ENCODE measurements at places on chromosomes 1 and 21.

DNA sequence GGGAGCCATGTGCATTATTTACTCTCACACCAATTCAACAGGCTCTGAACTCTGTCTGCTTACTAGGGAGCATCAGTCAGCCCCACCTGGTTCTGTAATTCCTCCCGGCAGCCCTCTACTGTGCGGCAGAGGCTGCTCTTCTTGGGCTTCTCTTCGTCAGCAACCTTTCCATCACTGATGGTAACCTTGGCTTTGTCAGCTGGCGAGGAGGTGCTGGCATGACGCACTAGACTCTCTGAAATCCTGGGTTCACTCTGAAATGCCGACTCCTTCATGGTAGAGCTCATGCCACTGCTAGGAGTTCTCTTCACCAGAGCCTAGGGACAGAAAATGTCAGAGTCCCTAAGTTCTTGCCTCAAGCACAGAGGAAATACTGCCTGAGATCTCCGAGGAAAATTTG, 49.2 kb downstream of the UBR4 start:
- no peak for DNase-seq

DNA sequence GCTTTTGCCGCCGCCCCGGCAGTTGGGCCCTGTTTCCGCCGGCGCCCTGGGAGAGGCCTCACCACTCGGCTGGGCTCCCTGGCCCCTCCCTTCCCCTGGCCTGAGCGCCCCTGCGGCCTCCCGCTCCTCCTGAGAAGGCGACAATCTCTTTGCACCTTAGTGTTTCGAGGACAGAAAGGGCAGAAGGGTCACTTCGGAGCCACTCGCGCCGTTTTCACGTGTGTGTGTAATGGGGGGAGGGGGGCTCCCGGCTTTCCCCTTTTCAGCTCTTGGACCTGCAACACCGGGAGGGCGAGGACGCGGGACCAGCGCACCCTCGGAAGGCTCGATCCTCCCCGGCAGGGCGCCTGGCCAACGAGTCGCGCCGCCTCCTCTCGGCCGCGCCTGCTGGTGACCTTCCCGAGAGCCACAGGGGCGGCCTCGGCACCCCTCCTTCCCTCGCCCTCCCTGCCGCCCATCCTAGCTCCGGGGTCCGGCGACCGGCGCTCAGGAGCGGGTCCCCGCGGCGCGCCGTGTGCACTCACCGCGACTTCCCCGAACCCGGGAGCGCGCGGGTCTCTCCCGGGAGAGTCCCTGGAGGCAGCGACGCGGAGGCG, 432 bp upstream of the SIM2 start:
- DNase-seq: no peak

DNA sequence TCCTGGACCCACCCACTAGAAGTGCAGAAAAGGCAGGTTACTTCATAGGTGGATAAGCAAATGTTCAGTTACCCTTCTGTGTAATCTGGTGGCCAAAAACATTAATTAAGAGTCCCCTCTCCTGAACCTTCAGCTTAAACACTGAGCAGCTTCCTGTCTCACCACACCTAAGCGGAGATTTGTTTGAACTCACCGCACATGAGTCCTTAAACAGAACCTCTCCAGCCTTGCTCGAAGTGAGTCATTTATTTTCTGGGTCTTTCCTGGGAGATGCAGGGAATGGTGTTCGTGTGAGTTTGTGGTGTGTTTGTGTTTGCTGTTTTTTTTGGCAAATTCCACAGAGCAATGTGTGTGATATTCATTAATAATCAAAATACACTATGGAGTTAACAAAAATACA, 7.6 kb upstream of the FNBP1L start:
- DNase-seq: no peak

- no peak for DNase-seq
Observed at GRCh38 chr1:76291191-76291590, 216.6 kb downstream of the ST6GALNAC3 start.

- no peak for DNase-seq
Observed at GRCh38 chr1:96206451-96206850, 515.1 kb upstream of the PTBP2 start.

GRCh38 chr21:16308269-16308668, 578.5 kb downstream of the USP25 start:
- DNase-seq: no peak

DNA sequence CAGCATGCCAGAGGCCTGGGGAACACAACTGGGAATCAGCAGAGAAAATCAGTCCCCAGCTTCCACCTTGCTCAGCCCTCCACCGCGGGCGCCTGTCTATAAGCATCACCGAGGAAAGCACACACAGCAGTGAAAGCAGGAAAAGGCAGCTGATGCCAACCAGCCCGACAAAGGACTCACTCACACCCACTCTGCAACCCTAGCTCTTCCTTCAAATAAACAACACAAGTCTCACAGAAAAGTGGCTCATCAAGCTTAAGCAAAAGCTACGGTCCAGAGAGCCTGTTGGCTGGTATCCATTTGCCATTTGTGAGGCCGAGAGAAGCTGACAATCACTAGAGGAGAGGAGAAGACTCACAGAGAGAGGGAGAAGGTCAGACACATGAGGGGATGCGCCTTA, 27.1 kb downstream of the MRAP start:
- DNase-seq: no peak
